GM23338 (cell line): ENCODE measurements at places on chromosomes 7 and 10.

- DNase-seq = peak; percentile 68
These were observed 10.5 kb upstream of the CRPPA start for GRCh38 chr7:16431646-16432424.

DNA sequence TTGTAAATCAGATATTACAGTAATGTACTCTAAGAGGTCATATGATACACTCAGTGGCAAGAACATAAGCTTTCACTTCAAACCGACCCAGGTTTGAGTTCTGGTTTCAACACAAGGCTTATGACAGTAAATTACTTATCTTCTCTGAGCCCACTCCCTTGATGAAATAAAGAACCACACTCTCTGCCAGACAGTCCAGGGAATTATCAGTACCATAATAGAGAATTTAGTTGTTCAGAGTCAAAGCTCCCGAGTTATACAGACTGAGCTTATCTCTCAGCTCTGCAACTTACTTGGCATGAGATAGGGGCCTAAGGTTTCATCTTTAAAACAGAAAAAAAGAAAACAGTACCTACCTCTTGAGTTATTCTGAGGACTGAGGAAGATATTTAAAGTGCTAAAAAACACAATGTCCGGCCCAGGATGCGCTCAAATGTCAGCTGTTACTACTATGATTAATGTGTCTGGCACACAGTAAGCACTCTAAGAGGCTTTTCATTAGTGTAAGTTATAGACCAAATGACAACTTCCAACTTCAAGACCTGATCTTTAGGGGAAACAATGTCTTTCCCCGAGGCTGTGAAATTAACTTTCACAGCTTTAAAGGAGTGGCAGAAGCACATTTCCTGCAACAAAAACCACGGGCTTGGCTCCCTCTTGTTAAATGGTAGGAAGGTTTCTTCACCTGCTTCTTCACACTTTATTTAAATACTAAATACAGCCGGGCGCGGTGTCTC lies 38.1 kb downstream of the UBE2H start:
- no peak for DNase-seq

DNA sequence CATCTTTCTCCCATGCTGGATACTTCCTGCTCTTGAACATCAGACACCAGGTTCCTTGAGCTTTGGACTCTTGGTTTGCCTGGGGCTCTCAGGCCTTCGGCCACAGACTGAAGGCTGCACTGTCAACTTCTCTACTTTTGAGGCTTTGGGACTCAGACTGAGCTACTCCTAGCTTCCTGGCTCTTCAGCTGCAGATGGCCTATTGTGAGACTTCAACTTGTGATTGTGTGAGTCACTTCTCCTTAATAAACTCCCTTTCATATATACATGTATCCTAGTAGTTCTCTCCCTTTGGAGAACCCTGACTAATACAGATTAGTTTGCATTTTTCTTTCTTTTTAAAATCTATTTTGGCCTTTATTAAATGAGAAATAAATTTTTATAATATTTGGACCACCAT lies 276.2 kb upstream of the SEMA3C start:
- no peak for DNase-seq

DNA sequence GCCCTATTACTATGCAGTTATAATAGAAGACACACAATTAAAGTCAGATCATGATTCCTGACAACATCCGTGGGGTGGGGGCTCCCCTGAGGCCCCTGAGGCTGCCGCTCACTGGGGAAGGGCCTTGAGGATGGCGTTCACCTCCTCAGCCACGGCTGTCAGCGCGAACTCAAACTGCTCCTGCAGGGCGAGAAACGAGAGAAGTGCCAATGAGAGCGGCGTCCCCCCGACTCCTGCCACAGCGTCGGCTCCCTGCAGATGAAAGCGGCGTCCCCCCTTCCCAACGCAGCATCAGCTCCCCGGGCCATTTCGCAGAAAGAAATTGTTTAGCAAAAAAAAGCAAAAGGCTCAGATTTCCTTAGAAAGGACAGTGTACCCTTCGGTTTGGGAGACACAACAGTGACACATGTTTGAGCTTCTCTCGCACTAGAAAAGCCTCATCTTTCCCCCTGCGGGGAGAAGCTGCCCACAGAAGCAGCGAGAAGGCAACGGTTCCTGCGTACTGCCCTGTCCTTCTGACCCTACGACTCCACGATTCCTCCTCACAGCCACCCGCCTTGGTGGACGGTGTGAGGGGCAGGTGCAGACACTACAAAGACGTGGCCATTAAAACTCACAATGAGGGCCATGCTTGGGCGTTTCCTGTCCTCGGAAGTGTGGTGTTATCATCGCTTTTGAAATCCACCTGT lies 203.9 kb downstream of the DNAJB6 start:
- no peak for DNase-seq

DNA sequence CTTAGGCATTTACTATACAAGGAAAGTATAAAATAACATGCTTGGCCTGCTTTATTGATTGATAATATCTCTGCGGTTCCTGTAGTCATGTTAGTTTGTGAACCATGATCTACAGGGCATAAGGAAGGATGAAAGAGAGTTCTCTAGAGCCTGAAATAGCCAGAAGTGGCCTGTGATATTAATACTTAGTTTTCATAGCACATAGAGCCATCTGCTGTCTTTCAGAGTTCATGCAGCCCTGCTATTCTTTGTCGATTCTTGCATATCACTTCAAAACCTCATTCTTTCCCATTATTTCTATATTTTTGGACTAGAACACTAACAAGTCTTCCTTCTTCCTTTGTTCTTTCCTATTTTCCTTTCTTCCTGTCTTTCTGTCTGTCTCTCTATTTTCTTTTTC lies 26.4 kb upstream of the PRKG1 start:
- no peak for DNase-seq

GRCh38 chr10:132326344-132326889 lies 5.6 kb upstream of the LRRC27 start:
- no peak for DNase-seq

GRCh38 chr10:104415526-104416165 lies 62.0 kb downstream of the CFAP58 start:
- DNase-seq = no peak

- no peak for DNase-seq
These were observed 116.0 kb downstream of the BUB3 start for GRCh38 chr10:123270221-123270620.

- DNase-seq = no peak
These were observed 832.4 kb downstream of the DNAJB9 start for GRCh38 chr7:109402107-109402506.

- no peak for DNase-seq
These were observed 373.1 kb downstream of the DPP6 start for GRCh38 chr7:154425271-154425670.

GRCh38 chr7:116741625-116742316 lies 69.8 kb downstream of the MET start:
- DNase-seq = no peak

DNA sequence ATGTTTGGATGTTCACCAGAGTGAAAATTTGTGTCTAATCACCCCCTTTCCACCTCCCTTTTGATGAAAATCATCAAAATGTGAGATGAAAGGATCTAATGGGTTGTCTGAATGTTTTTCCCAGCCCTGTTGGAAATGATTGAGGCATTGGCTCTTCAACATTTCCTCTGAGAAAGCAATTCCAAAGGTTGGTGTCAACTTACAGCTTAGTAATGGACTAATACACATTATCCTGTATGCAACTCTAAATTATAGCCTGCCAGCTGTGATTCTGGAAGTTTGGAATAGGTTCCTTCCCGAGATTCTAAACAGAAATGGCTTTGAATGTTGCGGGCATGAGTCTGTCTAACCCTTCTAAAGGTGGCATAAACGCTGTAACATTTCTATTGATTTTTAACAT lies 152.9 kb downstream of the DYNC1I1 start:
- DNase-seq = no peak

DNA sequence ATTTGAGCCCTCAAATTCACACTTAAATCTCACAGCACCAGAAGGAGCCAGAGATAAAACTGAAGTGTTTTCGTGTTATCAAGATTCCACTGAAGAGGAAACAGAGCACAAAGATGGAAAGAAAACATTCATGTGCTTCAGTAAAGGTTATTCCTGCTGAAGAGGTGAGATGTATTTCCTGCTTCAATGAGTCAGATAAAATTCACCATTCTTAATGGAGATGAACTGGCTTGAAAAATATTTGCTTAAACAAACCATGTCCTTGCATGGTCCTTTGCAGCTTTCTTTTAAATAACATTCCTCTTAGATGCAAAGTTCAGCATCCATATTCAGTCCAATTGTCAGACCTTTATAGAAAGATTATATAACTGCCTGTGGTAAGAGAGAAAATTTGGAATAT lies 294.2 kb downstream of the IPMK start:
- no peak for DNase-seq

DNA sequence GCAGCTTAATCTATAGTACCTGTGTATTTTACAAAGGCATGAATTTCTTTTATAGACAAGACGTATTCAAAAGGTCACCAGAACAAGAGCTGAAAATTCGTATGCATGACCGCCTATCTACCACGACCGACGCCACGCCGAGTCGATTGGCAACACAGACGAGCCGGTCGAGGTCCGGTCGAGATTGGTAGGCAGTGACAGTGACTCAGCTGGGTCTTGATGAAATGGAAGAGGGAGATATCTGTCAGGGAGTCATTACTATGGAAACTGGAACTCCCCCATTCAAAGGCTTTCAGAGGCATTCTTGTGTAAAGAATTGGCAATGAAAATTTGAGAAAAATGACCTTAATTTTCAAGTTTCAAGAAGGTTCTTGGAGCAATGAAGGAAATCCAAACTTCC lies 2.1 kb downstream of the ATP5MK start:
- DNase-seq = no peak

- no peak for DNase-seq
These were observed 86.2 kb downstream of the HECW1 start for GRCh38 chr7:43198599-43199090.

DNA sequence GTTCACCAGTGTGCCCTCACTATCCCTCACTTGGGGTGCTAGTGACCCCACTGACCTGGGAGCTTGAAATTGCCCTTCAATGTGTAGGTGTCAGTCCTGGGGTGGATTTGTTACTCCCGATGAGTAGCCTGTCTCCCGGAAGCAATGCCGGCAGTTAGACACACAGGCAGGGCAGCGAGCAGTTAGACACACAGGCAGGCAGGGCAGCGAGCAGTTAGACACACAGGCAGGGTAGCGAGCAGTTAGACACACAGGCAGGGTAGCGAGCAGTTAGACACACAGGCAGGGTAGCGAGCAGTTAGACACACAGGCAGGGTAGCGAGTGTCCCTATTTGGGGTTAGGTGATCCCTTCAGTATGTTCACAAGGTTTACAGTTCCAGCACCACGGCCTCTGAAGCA lies 44.0 kb downstream of the VWA2 start:
- no peak for DNase-seq

GRCh38 chr7:110568932-110569331 lies 522.0 kb upstream of the LRRN3 start:
- DNase-seq = no peak

GRCh38 chr10:95214793-95215192 lies 20.8 kb downstream of the ACSM6 start:
- DNase-seq = no peak

GRCh38 chr10:114256008-114256765 lies 17.1 kb downstream of the VWA2 start:
- DNase-seq = no peak

DNA sequence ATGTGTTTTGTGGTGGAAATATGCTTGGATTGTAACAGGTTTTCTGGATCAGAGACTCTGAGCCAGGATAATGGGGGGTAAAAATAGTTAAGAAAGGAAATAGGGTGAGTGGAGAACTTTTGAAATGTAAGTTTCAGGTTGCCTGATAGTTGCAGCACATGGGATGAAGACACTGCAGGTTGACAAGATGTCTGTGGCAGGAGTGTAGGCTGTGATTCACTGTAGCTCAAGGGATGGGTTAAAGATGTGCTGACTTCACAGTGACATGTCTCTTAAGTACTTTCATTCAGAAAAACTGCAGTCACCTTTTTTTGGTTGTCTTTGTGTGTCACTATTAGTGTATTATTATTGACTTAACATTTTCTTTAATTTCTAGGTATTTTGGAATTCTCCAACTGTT lies 63.5 kb upstream of the SLC39A12 start:
- DNase-seq = no peak

GRCh38 chr10:67669978-67670377 lies 26.0 kb downstream of the CTNNA3 start:
- DNase-seq = no peak

- no peak for DNase-seq
These were observed 62.7 kb downstream of the VTI1A start for GRCh38 chr10:112509558-112510291.

DNA sequence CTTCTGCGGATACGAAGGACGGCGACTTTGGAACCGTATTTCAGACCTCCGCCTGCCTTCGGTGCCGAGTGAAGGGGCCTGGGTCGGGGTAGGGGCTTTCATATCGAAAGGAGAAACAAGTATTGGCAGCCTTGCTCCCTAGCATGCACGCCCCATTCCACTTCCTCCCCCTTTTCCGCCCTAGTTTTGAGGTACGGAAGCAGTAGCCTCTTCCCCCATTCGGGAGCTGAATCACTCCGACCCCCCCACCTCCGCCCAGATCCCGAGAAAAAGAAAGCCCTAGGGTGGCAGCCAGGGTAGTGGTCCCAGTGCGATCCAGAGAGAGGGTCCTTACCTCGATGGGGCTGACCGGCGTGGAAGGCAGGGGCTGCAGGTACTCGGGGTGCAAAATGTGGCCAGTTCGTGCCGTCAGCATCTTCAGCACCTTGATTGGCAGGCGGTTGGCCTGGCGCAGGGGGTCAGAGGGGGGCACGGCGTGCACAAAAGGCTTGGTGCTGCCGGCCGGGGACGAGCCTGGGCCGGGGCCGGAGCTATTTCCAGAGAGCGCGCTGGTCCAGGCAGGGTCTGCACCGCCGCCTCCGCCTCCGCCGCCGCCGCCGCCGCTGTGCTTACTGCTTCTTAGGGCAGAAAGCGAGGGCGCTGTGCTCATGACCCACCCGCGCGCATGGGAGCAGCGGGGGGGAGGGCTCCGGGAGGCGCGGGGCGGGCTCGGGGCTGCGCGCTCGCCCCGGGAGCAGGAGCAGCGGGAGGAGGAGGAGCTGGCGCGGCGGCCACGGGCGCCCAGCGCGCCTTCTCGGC lies 594 bp downstream of the ZNF503 start:
- peak; percentile 64 for DNase-seq

- no peak for DNase-seq
These were observed 117.7 kb upstream of the TNRC18 start for GRCh38 chr7:5541087-5541992.

DNA sequence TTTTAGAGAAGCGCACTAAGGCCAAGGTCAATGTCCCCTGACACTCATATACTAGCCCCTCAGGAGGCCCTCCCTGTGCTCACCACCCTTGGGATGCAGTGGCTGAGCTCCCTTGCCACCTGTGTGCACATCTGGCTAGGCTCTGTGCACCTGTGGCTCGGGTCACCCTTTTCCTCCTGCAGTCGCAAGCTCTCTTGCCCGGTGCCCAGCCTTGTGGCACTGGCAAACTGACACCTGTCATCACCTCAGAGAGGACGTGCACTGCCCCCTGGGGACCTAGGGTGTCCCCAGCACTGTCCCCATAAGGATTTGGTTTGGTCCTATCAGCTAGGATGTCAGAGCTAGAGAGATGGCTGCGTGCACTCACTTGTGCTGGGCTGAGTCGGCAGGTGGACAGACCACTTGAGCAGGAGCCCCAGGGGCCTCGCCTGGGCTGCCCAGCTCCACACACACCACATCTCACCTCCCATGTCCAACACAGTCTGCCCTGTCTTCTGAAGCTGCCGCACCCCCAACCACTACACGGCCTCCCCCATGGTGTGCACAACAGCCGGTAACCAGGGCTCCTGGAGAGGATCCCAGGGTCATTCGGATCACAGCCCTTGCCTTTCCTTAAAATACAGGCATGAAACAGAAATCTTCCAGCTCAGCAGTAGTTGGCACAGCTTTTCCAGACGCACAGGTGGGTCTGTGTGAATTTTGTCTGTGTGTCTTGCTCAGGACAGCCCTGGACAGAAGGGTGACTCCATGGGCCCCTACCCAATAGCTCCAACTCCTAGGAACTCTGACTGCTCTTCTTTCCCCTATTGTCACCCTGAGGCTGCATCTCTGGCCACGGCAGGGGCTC lies 111.0 kb downstream of the GRID1 start:
- no peak for DNase-seq
